Stimulated activated CD4-positive, alpha-beta T cell treated with anti-CD3 and anti-CD28 coated beads, Interleukin-4, amount 100 ng/mL, for 48 hours (primary cell): ENCODE measurements at places on chromosomes 2 and 18.

DNA sequence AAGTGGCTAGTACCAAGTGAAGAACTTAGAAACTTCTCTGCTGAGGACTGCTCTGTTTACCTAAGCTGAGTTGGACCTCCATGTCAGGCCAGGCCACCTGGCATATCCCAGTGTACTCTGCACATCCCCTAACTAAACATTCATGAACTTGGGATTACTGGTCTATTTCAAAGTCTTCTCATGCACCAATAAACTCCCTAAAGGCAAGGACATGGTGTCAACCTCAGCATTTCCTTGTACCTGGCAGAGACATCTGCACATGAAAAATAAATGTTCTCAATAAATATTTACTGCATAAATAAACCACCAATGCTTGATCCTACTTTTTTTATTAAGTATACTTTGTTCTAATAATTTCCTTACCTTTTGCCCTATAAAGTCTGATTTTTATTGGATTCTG is 124.8 kb downstream of the LAMA1 start:
- no peak for DNase-seq

- DNase-seq = no peak
Measured at GRCh38 chr2:209663139-209663538, 108.5 kb upstream of the UNC80 start.

- no peak for DNase-seq
Measured at GRCh38 chr2:107383691-107384090, 443.0 kb upstream of the RGPD4 start.

DNA sequence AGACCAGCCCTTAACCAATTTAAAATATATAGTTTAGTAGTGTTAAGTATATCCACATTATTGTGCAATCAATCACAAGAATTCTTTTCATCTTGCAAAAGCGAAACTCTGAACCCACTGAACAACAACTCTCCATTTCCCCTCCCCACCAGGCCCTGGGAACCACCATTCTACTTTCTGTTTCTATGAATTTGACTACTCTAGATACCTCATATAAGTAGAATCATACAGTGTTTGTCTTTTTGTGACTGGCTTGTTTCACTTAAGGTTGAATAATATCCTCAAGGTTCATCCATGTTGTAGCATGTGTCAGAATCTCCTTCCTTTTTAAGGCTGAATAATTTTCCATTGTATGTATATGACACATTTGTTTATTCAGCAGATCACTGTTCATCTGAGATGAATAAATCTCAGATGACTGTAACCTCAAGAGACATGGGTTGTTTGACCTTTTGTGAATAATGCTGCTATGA is 8.1 kb upstream of the SOS1 start:
- peak; percentile 38 for DNase-seq

DNA sequence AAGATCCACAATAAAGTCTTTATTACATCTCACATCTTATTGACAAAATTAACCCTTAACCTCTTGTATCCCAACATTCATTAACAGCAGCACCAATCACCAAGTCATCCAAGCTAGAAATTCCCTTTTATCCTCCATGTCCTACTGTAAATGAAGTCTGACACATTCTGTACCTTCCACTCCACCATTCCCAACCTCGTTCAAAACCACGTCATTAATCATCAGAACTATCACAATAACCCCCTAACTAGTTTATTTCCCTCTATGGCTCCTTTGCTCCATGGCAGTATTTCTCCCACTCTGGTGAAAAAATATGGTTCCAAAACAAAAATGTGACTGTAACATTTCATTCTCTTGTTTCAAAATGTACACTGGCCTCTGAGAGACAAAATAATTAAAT is 1626.2 kb downstream of the LRP1B start:
- no peak for DNase-seq
